Stimulated activated CD4-positive, alpha-beta T cell treated with anti-CD3 and anti-CD28 coated beads, Interleukin-1b, Interleukin-23, amount 100 ng/mL, for 24 hours (primary cell): ENCODE measurements at places on chromosomes 6 and 20.

DNA sequence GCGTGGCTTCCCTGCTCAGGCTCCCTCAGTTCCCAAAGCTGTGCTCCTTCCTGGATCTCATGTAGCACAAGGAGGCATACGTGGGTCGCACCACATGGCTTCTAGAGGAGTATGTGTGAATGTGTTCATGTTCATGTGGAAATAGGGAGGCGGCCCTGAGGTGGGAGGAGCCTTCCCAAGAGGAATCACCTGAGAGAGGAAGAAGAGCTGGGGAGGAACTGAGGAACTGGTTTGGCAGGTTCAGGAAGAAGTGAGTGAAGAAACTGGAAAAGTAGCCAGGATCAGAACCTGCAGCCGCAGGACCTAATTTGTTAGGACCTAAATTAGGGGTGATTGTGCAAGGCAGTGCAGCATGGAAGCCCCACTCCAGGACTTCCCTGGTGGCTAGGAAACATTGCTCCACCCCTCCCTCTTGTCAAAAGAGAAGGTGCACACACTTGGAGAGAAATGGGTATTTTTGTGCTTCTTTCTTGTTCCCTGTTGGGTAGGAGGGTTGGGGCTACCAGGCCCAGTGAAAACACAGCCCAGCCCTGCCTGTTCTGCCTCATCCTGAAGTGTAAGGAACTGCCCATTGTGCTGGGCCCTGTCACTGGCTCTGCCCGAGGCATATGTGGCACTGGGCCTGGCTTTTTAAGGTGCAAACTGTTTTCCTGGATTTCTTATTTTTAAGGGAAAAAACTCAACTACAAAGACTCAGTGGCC lies 20.7 kb downstream of the SYNJ2 start:
- DNase-seq: no peak

GRCh38 chr6:37258405-37259105 lies 611 bp upstream of the TMEM217 start:
- no peak for DNase-seq

DNA sequence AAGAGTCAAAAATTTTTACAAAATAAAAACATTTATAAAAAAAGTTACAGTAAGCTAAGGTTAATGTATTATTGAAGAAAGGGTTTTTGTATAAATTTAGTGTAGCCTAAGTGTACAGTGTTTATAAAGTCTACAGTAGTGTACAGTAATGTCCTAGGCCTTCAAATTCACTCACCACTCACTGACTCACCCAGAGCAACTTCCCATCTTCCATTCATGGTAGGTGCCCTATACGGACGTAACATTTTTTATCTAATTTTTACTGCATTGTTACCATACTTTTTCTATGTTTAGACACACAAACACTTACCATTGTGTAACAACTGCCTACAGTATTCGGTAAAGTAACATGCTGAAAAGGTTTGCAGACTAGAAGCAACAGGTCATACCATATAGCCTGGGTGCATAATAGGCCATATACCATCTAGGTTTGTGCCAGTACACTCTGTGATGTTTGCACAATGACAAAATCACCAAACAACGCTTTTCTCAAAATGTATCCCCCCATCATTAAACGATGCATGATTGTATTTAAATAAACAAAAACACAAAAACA lies 6.0 kb downstream of the MTFR2 start:
- no peak for DNase-seq

DNA sequence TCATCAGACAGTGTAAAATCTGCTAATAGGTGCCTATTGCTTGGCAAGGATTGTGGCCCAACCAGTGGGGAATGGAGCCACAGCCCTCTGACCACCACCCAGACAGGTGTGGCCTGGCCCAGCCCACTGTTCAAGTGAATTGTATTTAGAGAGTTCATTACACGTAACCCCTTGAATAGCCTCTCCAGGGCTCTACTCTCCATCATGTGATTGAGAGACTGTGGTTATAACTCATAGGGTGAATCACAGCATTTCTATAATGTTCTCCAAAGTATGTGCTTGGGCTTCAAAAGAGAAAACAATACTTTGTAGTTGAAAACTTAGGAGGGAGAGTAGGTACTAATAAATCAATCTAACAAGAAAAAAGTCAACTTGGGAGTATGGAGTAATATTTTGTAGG lies 38.4 kb downstream of the ALDH8A1 start:
- no peak for DNase-seq

DNA sequence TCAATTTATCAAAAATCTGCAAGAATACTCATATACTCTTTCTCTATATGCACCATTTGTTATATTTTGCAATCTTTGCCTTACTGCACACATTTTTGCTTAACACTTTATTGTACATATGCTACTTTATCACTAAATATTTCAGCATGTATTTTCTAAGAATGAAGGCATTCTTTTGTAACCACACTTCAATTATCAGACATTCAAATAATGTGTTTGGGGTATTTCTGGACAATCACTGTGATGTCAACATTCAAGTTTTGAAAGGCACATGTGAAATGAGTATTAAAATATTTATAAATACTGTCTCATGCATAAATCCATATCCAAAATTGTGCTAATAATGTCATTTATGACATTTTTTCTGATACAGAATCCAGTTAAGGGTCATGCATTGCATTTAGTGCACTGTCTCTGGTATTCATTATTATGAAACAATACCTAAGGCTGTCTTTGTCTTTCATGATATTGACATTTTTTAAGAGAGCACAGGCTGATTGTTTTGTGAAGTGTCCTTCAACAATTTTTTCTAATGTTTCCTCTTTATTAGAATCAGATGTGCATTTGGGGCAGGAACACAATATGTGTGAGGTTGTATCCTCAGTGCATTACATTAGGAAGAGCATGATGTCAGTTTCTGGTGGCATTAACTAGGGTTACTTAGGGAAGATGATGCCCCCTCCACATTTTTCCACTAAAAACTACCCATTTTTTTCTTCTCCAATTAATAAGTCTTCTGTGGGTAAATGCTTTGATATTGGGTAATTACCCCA lies 105.7 kb downstream of the MTFR2 start:
- DNase-seq: no peak

DNA sequence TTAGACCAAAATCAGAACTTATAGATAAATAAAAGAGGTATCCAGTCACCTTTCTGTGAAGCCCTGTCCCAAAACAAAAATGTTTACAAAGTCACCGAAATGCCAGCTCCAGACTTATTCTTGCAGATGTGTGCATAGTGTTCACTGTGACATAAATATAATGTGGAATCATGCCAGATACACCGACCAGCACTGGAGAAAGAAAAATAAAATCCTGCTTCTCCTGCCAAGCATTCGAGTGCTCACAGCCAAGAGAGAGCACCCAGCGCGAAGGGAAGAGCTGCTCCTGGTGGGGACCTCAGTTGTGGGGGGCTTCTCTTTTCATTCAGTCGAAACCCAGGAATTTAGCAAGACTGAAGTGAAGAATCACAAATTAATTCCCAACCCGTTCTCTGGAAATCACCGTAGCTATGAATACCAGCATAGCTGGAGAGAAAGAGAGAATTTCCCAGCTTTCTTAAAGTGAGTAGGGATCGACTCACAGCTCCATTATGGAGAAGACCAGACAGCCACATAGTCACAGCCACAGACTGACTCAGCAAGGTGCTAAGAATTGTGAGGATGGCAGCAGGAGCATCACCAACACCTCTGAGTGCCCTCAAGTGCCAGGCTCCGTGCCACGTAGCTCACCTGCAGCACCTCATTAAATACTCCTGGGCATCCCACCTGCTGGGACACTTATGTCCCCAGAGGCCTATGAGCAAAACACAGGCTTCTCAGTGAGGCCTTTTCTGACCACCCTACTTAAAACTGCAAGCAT lies 33.2 kb downstream of the BFSP1 start:
- no peak for DNase-seq

DNA sequence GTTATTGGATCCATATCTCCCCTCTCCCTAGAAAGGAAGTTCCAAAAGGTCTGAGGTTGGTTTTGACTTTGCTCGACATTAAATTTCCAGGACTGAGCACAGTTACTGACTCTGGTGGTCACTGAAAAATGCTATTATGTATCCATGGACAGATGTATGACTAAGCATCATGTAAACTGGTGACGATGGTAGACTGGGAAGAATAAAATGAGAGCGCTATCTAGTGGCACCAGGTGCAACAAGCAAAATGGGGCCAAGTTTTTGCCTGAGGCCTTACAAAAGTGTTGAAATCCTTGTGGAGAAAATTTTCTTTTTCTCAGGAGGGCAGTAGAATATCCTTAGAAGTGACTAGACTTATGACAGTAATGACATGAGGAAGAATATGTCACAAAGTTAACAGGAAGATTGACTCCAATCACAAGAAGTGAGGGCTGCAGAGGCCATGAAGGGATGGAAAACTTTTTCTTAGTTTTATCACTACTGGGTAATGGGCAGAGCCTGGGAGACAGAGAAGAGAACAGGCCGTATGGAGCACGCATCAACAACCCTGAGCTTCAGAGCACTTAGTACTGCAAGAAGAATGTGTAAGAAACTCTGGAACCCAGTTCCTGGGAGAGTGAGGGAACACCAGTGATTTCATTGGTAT lies 88.9 kb upstream of the ELOVL5 start:
- DNase-seq: no peak

DNA sequence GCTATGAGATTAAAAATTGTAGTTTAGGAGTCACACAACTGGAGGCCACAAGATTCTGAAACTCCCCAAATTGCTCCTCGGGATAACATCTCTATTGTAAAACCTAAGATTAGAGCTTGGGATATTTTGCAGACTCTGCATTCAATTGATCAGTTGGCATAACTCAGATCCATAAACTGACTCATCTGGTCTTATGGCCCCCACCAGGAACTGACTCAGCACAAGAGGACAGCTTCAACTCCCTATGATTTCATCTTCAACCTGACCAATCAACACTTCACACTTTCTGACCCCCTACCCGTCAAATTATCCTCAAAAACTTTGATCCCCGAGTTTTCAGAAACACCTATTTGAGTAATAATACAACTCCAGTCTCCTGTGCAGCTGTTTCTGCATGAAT lies 257.3 kb downstream of the HAO1 start:
- no peak for DNase-seq

DNA sequence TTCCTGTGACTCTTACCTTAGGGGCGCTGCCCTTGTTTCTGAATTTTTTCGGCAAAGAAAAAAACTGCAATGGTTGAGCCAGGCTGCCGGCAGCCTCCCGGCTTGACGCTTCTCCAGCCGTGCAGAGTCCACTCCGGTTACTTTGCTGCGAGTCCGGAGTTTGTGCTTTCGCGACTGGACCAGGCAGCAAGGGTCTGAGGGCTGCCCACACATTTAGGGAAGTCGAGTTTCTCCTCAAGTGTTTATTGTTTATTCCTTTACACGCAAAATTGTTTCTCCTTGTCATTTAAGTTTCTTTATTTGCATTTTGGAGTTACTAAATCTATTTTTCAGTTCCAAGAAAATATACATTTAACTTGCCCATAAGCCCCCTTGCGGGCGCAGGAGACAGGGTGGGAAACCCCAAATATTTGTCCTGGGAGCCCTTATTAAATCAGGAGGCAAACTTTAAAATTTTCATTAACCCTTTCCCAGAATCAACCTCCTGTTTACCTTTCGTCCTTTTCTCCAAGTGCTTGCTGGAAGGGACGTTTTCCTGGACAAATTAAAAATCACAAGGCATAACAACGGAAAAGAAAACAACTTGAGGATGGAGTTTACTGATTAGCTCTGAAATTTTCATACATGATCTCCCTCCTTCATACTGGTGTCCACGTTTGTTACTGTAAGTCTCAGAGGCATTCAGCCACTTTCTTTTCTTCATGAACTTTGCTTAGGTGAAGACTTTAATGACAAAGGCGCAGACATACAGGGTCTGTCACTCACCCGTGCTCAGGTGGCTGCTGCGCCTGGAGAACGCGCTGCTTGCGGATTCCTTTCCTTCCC lies 1.7 kb upstream of the PDE10A start:
- DNase-seq: no peak

DNA sequence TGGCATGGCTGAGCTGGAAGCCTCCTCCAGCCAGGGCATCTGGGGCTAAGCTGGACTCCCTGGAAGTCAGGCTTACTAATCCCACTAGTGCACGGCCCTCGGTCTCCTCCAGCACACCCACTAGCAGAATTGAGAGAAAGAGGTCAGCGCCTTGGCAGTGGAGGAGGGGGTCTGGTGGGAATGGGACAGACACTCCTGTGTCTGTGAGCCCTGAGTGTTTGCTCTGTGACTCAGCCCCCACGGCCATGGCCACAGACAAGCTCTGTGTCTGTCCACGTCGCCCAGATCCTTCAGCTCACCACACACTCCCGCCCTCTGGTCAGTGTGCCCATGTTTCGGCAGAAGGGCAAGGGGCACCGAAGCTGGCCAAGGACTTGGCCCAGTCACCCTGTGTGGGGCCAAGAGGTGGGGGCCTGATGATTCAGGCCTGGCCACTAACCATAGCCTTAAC lies 8.8 kb downstream of the MDFI start:
- no peak for DNase-seq

- DNase-seq: no peak
These were observed 42.7 kb upstream of the SLC22A2 start for GRCh38 chr6:160301339-160301738.

GRCh38 chr6:164628302-164628931 lies 681.0 kb downstream of the C6orf118 start:
- DNase-seq: no peak
